ENCODE measurements at places on chromosomes 2 and 18.
A peak's percentile ranks its signal among the peaks of the same experiment; 100 is the strongest.

DNA sequence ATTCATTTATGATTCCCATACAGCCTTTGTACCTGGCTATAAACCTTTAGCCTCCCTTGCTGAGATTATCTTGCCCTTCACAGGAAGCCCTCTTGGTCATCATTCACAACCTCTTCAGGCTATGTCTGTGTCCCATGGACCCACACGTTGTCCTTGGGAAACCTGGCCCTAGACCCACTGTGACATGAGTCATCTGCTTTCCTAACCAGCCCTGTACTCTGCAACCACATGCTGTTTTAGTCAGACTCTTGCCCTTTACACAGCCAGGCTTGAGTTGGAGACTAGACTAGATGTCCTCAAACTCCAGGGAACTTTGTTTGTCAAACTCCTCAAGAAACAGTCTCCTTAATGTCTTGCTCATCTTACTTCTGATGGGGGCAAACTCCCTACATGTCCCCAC, 229.3 kb upstream of the ZSWIM2 start:
- no peak for DNase-seq

- no peak for DNase-seq
Measured at GRCh38 chr2:219442256-219443015, 7.8 kb downstream of the SPEG start.

GRCh38 chr18:3625742-3626091, 175.7 kb downstream of the TGIF1 start:
- no peak for DNase-seq

DNA sequence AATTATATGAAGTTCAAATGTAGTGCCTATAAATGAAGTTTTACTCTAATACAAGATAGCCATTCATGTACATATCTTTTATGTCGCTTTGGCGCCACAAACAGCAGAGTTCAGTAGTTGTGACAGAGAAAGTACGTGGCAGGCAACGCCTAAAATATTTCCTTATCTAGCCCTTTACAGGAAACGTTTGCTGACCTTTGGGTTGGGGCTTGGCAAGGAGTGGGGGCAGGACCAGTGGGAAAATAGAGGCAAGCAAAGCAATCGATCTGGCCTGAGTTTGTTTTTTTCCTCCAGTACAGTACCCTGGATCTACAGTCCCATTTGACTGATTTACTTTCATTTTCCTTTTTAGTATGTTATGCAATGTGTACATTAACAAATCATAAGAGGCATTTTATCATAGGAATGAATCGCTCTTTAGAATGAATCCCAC, 13.1 kb downstream of the CCDC68 start:
- DNase-seq = peak; percentile 80

- DNase-seq = no peak
Measured at GRCh38 chr2:61436092-61436491, 34.8 kb downstream of the USP34 start.

GRCh38 chr2:201164166-201164565, 18.8 kb upstream of the CASP10 start:
- no peak for DNase-seq

GRCh38 chr2:27261241-27261925, 1.5 kb downstream of the SLC30A3 start:
- no peak for DNase-seq
